ENCODE measurements at places on chromosomes 3 and 15.
A peak's percentile ranks its signal among the peaks of the same experiment; 100 is the strongest.

DNA sequence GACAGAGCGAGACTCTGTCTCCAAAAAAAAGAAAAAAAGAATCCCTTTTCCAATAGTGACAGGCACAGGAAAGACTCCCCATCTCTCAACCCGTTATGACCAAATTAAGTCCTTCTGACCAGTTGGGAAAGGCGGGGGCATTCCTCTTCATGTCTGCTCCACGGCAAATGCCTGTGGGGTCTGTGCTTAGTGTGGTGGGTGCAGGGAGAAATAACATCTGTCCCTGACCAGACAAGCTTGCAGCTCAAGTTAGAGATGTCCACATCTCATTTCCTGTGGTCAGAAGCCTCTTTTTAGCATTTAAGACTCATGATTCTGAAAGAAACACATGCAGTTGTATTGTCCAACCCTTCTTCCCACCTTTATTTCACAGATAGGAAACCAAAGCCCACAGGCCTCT, 16.2 kb downstream of the PLA1A start:
- DNase-seq = no peak

GRCh38 chr15:86650094-86650493, 570.4 kb downstream of the AGBL1 start:
- no peak for DNase-seq

GRCh38 chr3:157841029-157841428, 265.2 kb downstream of the SHOX2 start:
- no peak for DNase-seq

DNA sequence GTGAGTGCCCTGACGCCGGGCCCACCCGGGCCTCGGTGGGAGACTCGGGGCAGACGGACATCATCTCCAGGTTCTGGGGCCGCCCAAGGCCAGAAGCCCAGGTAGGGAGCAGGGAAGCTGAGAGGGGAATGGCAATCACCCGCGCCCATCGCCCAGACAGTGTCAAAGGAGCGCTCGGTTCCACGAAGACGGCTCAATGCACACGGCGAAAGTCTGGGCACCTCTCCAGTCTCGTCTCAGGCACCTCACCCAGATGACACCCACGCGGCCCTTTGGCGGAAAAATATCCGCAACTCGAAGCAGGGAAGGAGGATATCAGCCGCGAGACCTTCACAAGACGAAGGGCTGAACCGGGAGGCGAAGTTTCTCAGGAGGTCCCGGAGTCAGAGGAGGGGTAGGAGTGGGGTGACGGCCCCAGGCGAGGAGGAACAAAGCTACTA, 916 bp downstream of the IL17RD start:
- DNase-seq = peak; percentile 52

DNA sequence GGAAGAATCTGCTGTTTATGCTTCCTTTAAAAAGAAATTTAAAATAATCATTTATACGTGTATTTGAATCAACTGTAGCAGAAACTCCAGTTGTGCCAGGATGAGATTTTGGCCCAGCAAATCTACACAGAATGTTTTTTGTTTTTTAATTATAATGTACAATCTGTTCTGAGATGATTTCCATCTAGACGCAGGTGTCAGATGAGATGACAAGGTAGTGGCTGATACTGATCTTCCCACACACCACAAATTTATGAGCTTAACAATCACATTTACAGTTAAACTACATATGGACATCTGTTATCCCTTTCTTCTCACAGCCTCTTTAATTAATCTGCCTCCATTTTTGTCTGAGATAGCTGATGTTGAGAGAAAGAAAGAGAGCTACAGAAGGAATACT, 23.6 kb downstream of the DCLK3 start:
- DNase-seq = no peak

- DNase-seq = peak; percentile 40
Observed at GRCh38 chr3:12415014-12415680, 69.1 kb upstream of the TSEN2 start.

DNA sequence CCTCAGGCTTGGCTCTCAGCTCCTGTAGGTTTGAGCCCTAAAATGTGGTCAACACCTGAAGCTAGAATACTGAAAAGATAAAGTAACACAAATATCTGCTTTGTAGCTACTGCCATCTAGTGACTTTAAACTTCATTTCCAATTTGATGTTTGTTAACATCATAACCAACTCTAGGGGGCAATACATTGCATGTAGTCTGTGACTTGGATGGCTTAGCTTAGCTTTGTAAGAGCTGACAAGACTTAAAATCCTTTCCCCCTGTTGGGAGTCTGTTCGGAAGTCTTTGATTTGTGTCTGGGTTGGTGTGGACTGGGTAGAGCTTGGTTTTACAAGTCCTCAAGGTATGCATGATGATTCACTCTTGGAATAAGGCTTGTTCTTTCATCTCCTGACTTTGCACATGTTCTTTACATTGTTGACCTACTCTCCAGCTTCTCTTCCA, 51.7 kb downstream of the SCN11A start:
- DNase-seq = peak; percentile 31

DNA sequence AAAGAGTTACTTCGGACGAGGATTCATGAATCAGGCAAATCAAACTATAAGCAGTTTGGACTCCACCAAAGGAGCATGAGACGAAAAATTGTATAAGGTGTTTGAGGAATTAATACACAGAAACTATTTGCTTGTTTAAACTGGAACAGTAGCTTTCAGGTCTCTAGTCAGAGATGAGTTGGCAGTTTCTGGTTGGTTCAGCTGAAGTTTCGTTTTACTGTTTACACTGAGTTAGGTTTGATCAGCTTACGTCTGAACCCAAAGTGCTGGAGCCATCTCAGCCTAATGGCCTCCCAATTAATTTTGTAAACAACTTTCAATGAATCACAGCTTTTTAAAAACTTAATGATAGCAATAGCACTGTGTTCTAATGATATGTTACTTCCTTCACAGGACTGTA, 703.7 kb downstream of the NLGN1 start:
- no peak for DNase-seq

GRCh38 chr15:101641894-101642293, 10.3 kb downstream of the TM2D3 start:
- DNase-seq = peak; percentile 72

GRCh38 chr3:71308836-71309235, 274.7 kb downstream of the FOXP1 start:
- DNase-seq = no peak

DNA sequence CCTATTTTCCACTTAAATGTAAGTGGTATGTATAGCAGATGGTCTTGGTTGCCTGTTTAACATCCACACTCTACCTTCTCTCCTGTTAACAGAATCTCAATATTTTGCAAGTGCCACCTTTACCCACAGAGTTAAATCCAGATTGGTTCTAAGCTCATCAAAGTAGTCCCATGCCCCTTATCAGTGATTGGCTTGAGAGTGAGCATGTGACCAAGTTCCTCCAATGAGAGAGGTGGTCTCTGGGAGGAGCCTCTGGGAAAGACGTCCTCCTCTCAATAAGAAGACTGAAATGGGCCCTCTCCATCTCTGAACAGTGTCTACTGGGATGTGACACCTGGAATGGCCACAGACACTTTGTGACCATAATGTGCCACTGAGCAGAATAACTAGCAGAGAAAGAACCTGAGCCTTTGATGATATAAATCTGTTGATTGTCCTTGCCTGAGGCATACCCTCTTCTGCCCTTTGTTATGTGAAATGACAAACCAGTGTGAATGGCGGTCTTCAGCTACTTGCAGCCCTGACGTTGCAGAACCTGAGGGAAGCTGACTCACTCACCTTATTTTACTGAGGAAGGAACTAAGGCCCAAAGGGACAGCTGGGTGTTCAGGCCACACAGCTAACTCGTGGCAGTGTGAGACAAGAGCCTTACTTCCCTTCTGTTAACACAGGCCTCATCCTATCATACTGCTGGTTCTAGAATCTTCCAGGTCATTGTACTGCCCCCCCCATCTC, 42.4 kb upstream of the LARS2 start:
- peak; percentile 65 for DNase-seq

DNA sequence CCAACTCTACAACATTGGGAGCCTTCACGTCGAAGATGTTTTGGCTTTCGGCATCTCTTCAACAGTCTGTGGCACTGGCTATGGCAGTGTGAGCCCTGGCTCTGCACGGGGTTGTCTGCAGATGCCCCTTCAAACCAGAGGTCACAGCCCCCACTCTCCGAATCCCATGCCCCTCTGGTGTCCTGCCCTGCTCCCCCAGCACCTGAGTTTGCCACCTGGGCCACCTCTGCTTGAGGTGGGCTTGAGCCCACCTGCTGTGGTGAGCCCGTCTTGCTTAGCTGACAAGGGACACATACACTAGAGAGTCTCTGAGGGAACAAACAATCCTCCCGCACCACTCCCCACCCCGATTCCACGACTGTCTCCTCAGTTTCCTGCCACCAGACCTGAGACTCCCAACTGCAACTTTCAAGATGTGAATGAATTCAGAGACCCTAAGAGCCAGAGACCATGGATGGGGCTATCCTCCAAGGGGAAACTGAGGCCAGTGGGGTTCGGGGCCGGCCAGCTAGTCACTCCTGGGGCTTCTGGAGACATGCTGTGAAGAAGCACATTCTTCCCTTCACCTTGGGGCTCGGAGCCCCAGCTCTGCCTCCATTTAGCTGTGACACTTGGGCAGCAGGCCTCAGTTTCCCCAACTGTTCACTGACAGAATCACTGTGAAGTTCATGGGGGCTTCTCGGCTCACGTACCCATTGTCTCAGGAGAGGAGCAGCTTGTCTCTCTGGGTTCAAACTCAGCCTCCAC, 44.6 kb downstream of the TPRA1 start:
- no peak for DNase-seq

GRCh38 chr3:166291186-166291955, 454.1 kb upstream of the BCHE start:
- no peak for DNase-seq

DNA sequence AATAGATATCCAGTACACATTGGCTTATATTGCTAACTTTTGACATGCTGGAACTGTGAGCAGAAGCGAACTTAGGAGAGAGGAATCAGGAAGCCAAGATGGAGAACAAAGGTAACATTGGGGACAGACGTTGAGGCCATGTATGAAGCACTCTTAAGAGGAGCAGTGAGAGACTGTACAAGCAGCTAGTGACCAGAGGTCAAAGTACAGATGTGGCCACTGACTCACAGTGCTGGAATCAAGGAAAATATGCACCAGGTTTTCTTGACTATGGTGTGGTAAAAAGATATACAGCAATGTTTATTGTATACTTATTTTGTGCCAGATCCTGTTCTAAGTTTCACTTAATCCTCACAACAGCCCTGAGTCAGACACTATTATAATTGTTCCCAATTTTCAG, 2.0 kb upstream of the IL20RB start:
- DNase-seq = no peak

GRCh38 chr3:42991341-42992315, 12.5 kb downstream of the GASK1A start:
- peak; percentile 59 for DNase-seq

GRCh38 chr3:124814620-124815421, 72.3 kb downstream of the ITGB5 start:
- peak; percentile 65 for DNase-seq

GRCh38 chr3:124258057-124258500, 266.2 kb upstream of the ROPN1 start:
- DNase-seq = peak; percentile 44

- DNase-seq = no peak
Observed at GRCh38 chr3:196251918-196252317, 35.6 kb downstream of the SLC51A start.

DNA sequence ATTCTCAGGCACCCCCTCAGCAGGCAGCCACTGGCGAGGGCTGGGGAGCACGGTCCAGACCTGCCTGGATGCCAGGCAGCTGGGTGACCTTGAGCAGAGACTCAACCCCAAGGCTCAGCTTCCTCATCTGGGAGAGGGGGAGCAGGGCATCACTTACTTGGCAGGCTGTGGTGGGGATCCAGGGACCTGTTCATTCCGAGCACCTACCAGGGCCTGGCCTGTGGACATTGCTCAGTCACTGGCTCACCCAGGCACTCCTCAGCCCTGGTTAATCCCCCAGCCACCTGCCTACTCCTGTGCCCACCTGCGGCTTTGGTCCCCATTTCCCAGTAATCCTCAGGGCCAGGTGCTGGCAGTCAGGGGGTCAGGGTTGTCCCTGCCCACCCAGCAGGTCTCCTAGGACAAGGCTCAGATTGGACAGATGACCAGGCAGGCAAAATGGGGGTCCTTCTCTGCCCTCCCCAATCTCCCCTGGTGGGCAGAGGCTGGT, 9.3 kb upstream of the RPL29 start:
- no peak for DNase-seq

DNA sequence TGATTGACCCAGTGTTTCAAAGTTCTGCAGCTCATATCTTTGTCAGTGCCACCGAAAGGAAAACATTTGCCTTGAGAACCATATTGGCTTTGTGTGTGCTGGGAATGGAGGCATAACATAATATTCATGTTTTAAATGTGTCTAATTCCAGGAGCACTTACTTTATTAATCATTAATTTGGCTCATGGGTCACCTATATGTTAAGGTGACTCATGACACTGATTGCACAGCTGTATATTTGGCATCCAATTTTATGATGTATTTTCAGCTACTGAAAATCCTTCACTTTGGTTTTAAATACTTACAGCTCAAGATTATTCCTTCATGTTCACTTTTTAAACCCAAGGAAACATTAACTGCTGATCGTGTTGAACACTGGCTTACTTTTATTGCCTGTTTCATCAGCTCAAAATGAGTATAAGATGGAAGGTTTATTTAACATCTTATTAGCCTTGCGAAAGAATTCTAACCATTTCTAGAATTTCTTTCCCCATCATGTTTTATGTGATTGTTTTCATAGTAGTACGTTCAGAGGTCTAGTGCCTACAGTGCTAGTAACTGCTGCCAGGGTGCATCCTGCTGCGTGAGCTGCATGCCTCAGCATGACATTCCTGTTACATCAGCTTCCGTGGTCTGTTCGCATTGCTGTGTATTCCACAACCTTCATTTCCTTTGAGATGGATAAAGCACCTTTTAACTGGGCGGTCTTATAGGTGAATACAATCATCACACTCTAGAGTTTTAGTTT, 63.7 kb downstream of the LRCH3 start:
- no peak for DNase-seq

DNA sequence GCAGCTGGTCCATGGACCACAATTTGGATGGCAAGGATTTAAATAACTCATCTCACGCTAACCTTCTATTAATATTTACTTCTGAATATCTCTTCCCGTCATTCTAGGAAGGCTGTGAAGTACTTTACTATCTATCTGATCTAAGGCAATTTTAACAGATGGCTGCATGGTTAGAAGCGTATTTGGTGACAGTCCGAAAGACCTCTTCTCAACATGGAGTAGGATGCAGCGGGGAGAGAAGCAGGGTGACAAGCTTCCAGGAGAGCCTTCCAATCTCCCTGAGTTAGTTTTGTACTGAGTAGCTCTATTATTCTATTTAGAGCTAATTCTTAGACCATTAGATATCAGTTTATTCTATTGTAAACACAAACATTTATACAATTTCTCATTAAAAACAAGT, 309.4 kb downstream of the PLCL2 start:
- DNase-seq = no peak

DNA sequence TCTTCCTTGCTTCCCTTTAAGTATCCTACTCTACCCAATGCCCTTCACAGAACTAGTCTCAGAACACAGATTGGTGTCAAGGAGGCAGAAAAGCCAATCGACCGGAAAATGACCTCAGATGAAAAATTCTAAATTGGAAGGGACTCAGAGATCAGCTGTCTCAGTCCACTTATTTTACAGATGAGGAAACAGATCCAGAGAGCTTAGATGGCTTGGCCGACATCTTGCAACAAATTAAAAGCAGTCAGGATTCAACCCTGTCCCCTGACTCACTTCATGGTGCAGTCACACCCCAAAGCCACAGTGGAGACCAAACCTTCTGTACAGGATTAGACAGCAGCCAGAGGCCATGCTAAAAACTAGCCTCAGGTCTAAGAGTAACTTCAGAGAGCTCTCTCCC, 169.3 kb upstream of the BHLHE40 start:
- DNase-seq = no peak
